ENCODE measurements at places on chromosomes 1 and 21. TPM values are rescaled to one million over a fixed set of nuclear protein-coding genes. Genes with fewer than 3 reads are reported as not detected.

The C2CD4D gene
- total RNA-seq: 1.0 TPM

GRCh38 chr1:40694353-40694874, 2.9 kb downstream of the NFYC start:
- H3K36me3 ChIP-seq: no peaks in the 10 kb centered on the region
- no peak for DNase-seq
- H3K27me3 ChIP-seq: no peaks in the 10 kb centered on the region
- H3K4me1 ChIP-seq: peaks cover 38% of the 10 kb centered on the region

The LMX1A gene
- total RNA-seq: 0.67 TPM

The RBM11 gene
- 1.7 TPM for total RNA-seq

The LHX8 gene
- not detected for total RNA-seq

The LENEP gene
- not detected for total RNA-seq

The LCE1F gene
- total RNA-seq: not detected

GRCh38 chr1:78155121-78155520, 109.4 kb downstream of the GIPC2 start:
- DNase-seq: no peak
- no peaks in the 10 kb centered on the region for H3K4me1 ChIP-seq
- no peak overlapping the region for H3K4me3 ChIP-seq
- H3K36me3 ChIP-seq: no peaks in the 10 kb centered on the region

- H3K4me1 ChIP-seq: peaks cover 7% of the 10 kb centered on the region
- no peaks in the 10 kb centered on the region for H3K36me3 ChIP-seq
- H3K27ac ChIP-seq: no peak overlapping the region
Observed at GRCh38 chr1:43856188-43856587, 77.4 kb upstream of the ARTN start.

The ARHGEF16 gene
- total RNA-seq: 13.8 TPM

DNA sequence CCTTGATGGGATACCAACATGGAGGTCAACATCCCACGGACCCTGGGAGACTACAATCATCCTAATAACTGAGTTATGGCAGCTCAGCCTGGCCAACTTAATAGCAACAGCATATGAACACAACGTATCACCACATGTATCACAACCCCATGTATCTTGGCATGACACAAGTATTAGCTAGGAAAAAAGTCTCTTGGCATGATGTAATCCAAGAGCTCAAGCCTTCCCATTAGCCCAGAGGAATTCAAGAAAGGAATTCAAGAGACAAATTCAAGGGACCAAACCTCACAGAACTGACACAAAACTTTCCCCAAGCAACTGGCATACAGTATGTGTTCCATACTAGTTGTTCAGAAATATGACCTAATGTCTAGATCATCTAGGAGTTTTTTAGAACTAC, 100.9 kb upstream of the HMGB4 start:
- H3K27ac ChIP-seq: no peak overlapping the region
- H3K27me3 ChIP-seq: no peaks in the 10 kb centered on the region
- no peak overlapping the region for H3K4me3 ChIP-seq
- no peak for DNase-seq
- H3K36me3 ChIP-seq: no peaks in the 10 kb centered on the region
- H3K4me1 ChIP-seq: no peaks in the 10 kb centered on the region

- no peak overlapping the region for H3K4me3 ChIP-seq
- H3K4me1 ChIP-seq: no peaks in the 10 kb centered on the region
- H3K27ac ChIP-seq: peak overlapping the region; percentile 12
- peak; percentile 42 for DNase-seq
- no peaks in the 10 kb centered on the region for H3K27me3 ChIP-seq
- H3K36me3 ChIP-seq: no peaks in the 10 kb centered on the region
Observed at GRCh38 chr21:41564871-41565274, 56.9 kb upstream of the TMPRSS2 start.

DNA sequence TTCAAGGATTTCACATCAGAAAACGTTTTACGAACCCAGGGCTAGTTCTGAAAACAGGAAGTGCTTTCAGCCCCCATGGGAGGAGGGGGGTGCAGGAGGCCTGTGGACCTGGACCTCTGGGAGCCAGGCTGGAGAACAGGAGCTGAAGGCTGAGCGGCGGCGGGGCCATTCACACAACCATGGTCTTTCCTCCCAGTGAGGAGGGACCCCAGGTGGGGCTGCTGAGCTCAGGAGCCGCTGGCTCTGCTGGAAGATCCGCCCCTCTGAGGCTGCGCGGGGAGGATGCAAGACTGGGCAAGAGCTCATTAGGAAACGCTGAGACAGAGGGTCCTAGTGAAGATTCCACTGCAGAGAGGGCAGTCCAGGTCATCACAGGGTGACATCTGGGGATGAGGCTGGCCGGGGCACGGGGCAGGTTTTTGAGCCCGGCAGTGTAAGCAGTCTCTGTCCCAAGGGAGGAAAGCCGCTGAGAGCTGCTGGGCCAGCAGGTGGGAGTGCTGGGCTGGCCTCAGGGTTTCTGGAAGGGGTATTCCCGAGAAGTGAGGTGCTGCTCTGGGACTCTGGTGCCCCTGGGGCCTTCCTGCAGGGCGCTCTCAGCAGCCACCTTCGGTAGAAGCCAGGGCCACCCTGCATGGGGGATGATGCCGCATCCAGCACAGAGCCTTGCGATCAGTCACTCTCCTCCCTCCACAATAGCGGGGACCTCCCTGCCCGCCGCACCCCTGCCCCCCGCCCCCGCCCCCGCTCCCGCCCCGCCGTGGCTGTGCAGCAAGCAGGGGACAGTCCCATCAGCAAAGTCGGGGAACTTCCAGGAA, 7.5 kb downstream of the MX2 start:
- DNase-seq: peak; percentile 65
- H3K4me3 ChIP-seq: peak overlapping the region; percentile 46

The TP73 gene
- 7.3 TPM for total RNA-seq

- H3K27ac ChIP-seq: peak within 1 kb of the TSS; percentile 97
- no peaks in the 10 kb centered on the region for H3K36me3 ChIP-seq
- H3K4me3 ChIP-seq: peak within 1 kb of the TSS; percentile 57
- H3K4me1 ChIP-seq: peaks cover 49% of the 10 kb centered on the region
- no peaks in the 10 kb centered on the region for H3K27me3 ChIP-seq
Observed at GRCh38 chr1:9234223-9235095, at the start of gene H6PD. H6PD (plus strand) TSS chr1:9234774; CDS start chr1:9244935, 10,161 bp downstream.

The ZNF687 gene
- 50.3 TPM for total RNA-seq

The CLCA4 gene
- not detected for total RNA-seq

- H3K4me3 ChIP-seq: peak overlapping the region; percentile 40
- H3K36me3 ChIP-seq: no peaks in the 10 kb centered on the region
- H3K27ac ChIP-seq: peak overlapping the region; percentile 88
- peaks cover 49% of the 10 kb centered on the region for H3K4me1 ChIP-seq
- H3K27me3 ChIP-seq: no peaks in the 10 kb centered on the region
Observed at GRCh38 chr1:84298328-84298683, 3.2 kb upstream of the SAMD13 start.

DNA sequence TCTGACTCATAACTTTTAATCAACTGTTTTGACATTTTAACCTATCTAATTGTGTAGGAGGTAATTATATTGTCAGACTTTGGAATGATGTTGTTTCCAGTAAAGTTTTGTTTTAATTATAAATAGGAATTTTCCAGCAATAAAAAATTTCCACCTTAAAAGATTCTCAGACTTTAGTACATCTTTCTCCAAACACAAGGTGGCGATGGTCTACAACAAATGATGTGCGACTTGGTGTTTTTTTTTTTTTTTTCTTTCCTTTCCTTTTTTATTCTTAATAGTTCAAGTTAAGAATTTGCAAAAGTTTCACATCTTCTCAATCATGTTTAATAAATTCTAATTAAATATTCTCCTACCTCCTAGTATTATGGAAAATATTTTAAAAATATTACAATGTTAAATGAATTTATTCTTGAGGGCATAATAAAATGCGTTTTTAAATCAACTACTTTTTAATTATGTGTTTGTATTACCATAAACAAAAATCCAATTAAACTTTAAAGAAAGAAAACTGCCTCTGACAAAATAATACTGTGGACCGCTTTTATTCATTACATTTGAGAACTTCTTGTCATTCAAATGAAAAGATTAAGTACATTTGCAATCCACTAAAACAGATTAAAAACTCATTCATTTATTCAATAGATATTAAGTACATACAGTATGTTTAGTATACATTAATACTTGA, 4.4 kb upstream of the ADAMTS1 start:
- peaks cover 35% of the 10 kb centered on the region for H3K4me1 ChIP-seq
- no peak overlapping the region for H3K27ac ChIP-seq
- H3K36me3 ChIP-seq: no peaks in the 10 kb centered on the region
- peaks cover 2% of the 10 kb centered on the region for H3K27me3 ChIP-seq
- no peak overlapping the region for H3K4me3 ChIP-seq
